Skin of body (tissue), 3 donors: ENCODE measurements at places on chromosomes 11 and 22.

DNA sequence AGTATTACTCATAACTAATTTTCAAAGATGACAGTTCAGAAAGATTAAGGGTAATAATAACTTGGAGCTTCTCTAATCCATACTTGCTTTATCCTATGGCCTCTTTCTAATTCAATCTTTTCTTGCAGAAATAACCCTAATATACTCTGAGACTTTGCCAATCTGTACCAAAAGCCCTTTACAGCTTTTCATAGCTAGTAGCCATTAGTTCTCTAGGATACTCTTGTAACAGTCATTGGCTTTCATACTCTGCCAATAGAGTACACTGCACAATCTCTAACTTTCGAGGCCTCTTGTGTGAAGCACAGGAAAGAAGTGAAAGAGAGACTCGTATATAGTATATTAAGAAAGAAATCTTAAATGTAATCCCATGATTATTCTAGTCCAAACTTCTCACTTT, 38.1 kb downstream of the SLC36A4 start:
- DNase-seq: no peak

DNA sequence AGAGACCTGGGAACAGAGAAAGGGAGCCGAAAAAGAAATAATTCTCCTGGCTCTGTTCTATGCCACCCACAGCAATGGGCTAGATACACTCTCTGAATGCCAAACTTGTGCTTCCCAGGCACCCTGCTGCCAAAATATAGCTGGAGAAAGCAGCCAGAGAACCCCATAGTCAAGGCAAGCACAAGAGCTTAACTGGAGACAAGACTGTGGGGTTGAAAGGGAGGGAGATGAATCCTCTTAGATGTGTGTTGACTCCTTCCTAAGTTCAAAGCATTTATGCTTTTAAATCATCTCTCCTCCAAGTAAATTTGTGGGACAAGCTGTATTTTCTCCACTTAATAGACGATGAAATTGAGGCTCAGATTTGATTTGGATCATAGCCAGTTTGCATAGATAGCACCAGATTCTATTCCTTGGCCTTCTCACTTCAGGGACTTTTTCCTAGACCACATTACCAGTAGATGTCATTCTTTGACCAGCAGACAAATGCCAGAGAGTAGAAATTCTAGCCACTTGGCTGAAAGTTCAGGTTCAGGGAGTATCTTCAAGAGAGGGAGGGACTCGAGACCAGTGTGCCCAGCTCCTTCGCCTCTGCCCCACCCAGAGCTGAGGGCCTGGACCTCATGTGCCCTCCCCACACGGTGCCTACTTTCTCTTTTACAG, 16.5 kb upstream of the ETS1 start:
- no peak for DNase-seq

DNA sequence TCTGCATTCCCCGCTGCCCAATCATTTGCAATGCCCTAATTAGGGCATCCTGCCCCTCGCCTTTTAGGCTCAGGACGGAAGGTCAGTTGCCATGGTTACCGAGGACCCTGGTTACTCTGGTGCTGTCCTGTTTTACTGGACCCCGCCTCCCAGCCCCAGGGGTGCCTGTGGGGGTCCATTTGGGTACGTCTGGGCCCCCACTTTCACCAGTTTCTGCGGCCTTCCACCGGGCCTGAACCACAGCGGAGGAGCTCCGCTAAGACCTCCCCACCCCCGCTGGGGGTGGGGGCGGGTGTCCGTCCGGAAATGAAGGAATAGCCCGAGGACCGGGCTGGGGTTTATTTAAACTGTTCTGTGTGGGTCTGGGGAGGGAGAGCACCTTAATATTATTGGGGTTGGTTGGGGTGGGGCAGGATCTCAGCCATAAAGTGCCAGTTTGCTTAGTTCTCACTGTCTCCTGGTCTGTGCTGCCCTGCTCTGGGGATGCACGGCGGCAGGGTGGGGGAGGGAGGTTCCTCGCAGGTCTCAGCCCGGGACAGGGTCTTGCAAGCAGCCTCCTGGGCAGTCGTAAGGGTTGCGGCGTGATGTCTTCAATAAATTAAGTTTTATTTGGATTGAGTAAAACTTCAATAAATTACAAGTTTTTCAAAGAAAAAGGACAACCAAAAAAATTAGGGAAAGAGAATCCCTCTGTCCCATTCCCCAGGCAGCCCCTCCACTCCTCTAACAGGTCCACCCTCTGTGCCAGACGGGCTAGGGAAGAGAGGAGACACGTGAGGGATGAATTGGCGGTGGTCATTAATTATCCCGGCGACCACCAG, 5.3 kb downstream of the PHOX2A start:
- no peak for DNase-seq

DNA sequence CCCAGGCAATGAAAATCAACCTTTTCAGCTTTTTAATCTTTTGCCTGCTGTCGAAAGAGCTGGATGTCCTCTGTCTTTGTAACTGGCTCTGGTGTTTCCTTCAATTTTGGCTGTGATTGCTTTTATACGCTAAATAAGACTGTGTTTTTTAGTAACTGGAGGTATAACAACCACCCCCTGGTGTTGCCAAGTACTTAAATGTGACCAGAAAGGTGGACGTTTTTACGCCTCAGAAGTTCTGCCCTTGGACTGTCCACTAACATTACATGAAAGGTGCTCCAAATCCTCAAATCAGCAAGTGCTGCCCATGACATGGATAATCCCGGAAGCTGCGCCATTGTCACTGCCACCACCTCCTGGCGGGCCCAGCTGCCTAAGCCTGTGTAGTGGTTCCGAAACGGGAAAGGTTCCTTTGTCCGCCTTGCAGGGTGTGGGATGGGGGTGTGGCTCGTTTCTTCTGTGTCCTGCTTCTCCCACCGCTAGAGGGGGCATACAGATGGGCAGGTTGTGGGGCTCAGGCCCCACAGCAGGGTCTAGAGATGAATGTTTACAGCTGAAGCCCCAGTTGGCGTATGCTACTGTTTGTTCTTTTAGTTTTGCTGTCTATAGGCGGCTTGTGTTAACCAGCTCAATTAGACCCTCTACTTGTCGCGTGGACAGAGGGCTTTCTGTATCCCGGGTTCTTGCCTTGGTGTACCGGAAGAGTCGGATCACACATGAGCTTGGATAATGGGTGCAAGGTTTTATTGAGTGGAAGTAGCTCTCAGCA, 82.2 kb upstream of the SEPTIN5 start:
- DNase-seq: no peak

- DNase-seq: no peak
These were observed 36.0 kb downstream of the PHLDB1 start for GRCh38 chr11:118643142-118643994.
